Suprapubic skin (tissue), 4 donors: ENCODE measurements at places on chromosomes 16 and 17. TPM values are rescaled to one million over a fixed set of nuclear protein-coding genes. Genes with fewer than 3 reads are reported as not detected.

GRCh38 chr17:74623693-74624093, at the start of gene CD300E:
TSS of gene CD300E (minus strand) at chr17:74623738. CDS start at chr17:74623621, 117 bp downstream.
- no peak for DNase-seq

- DNase-seq = peak; percentile 95
These were observed 22.2 kb downstream of the SERPINF1 start for GRCh38 chr17:1783834-1784611.

- DNase-seq = no peak
These were observed 13.4 kb downstream of the GINS2 start for GRCh38 chr16:85675251-85675874.

- no peak for DNase-seq
These were observed 3.0 kb downstream of the JPT2 start for GRCh38 chr16:1681032-1681431.

DNA sequence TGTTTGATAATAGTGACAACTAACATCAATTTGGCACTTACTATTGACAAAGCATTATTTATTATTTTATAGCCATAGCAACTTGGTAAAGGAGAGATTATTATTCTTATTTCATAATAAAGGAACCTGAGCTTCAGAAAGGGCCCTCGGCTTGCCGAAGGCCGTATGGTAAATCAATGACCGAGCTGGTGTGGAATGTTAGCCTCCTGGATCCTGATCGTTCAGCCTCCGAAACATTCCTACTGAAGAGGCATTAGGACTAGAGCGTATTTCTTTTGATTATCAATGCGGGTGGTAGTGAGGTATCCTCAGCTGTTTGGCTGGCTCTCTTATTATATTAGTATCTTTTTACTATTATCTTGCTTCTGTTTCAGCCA, 199.3 kb upstream of the TBX2 start:
- DNase-seq = no peak

- DNase-seq = no peak
These were observed 12.3 kb downstream of the CES4A start for GRCh38 chr16:67000384-67001351.

GRCh38 chr16:24700549-24701392, 28.7 kb upstream of the TNRC6A start:
- DNase-seq = peak; percentile 82

The CCL1 gene
- total RNA-seq = not detected

GRCh38 chr16:81480606-81481206, 36.1 kb downstream of the CMIP start:
- DNase-seq = no peak

GRCh38 chr17:606508-607250, 108.0 kb downstream of the VPS53 start:
- DNase-seq = no peak

The TSPAN10 gene
- total RNA-seq = 2.9 TPM

- DNase-seq = no peak
These were observed 558 bp downstream of the PEX12 start for GRCh38 chr17:35577830-35578196.

The RPL26 gene
- 3,716 TPM for total RNA-seq
